ENCODE measurements at places on chromosomes 6 and 20. TPM values are rescaled to one million over a fixed set of nuclear protein-coding genes. Genes with fewer than 3 reads are reported as not detected.

- DNase-seq, result no peak
These were observed 521.0 kb upstream of the EPHA7 start for GRCh38 chr6:93940381-93940780.

DNA sequence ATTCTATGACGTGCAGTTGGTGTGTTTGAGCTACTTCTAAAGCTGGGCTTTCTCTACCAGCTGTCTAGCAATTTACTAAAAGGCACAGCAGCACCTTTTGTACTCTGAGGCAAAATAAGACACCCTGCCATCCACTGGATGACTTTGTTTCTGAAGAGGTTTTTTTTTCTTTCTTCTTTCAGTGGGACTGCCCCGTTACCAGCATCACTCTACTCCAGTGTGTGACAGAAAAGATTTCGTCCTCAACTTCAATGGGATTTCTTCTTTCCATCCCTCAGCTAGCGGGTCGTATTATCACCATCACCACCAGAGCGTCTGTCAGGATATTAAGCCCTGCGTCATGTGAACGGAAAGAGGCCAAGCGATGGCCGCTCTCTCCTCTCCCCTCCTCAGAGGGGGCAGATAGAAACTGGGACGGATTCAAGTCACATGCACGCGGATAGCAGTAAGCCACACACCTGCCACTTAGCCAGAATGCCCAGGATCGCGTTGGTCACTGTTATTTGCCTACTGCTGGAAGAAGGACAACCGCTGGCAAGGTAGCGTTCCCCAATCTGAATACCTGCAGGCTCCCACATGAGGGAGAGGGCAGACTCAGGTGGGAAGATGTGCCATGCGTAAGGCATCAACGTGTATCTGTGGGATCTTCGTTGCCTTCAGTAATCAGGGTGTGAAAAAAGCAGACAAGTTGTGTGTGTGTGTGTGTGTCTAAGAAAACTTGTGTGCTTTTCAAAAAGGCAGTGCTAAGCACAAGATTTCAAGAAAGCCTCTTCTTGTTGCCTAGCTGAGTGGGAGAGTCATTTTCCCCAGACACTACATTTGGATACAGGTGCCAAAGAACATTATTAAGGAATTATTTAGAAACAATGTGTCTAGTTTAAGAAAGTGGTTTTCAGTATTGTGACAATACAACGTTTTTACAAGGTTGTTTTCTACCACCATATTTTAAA is 5.4 kb downstream of the FOXF2 start:
- peak; percentile 58 for DNase-seq

- no peak for DNase-seq
These were observed 7.4 kb downstream of the PPP1R16B start for GRCh38 chr20:38812709-38813573.

GRCh38 chr20:59013959-59014608 is 5.1 kb upstream of the TUBB1 start:
- DNase-seq, result no peak

WFDC5 gene
- not detected for total RNA-seq

- no peak for DNase-seq
These were observed 15.6 kb upstream of the SYNDIG1 start for GRCh38 chr20:24453869-24454268.

- DNase-seq, result no peak
These were observed 64.4 kb upstream of the DUSP22 start for GRCh38 chr6:227812-228338.

SGK2 gene
- total RNA-seq, result not detected

GRCh38 chr6:16688984-16689636 is 72.2 kb downstream of the ATXN1 start:
- no peak for DNase-seq

IL17F gene
- not detected for total RNA-seq
